Activated T-cell treated with anti-CD3 and anti-CD28 coated beads, Interleukin-2, amount 50 U/mL, for 24 hours (primary cell): ENCODE measurements at places on chromosomes 11 and 22.
A peak's percentile ranks its signal among the peaks of the same experiment; 100 is the strongest.

DNA sequence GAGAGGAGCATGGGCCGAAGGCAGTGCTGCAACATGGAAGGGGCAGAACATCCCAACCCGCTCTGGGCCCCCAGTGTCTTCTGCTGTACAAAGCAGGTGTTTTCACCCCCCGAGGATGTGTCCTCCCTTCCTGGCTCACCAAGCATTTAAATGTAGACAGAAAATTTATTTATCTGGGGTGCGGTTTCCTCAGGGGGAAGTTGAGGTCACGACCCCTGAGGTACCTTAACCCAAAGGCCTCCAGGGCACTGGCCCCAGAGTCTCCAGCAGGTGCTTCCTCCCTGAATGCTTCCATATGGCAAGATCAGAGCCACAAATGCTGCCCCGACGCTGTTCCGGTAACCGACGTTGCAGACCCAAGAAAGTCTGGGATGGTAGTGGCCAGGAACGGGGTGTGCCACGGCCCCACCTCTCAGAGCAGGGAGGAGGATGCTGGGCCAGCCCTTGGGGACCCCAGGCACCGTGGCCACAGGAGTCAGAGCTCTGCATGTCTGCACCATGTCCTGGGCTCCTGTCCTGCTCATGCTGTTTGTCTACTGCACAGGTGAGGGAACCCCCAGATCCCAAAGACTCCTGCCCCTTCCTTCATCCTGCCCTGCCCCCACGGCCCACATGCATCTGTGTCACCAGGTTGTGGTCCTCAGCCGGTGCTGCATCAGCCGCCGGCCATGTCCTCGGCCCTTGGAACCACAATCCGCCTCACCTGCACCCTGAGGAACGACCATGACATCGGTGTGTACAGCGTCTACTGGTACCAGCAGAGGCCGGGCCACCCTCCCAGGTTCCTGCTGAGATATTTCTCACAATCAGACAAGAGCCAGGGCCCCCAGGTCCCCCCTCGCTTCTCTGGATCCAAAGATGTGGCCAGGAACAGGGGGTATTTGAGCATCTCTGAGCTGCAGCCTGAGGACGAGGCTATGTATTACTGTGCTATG is at the start of gene VPREB1:
TSS of gene VPREB1 (plus strand) at position 471 of the 935 bp plus-strand sequence. CDS start at position 499, 28 bp downstream.
- no peak for DNase-seq

DNA sequence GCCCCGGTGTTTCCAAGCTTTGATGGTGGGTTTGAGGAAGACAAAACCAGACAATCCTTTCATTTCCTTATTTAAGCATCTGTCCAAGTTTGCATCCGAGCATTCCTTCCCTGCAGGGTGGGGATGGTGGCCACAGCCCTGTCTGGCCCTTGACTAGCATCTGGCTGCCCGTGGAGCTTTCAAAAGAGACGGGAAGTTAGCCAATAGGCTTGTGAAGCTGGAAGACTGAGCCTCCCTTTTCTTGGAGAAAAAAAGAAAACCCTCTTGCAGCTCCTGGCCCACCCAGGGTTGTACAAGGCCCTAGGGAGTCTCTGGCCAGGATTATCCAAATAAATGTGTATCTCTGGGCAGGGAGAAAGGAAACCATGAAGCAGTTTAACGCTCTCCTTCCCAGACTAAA is 60.6 kb downstream of the MICAL2 start:
- DNase-seq = peak; percentile 15

DNA sequence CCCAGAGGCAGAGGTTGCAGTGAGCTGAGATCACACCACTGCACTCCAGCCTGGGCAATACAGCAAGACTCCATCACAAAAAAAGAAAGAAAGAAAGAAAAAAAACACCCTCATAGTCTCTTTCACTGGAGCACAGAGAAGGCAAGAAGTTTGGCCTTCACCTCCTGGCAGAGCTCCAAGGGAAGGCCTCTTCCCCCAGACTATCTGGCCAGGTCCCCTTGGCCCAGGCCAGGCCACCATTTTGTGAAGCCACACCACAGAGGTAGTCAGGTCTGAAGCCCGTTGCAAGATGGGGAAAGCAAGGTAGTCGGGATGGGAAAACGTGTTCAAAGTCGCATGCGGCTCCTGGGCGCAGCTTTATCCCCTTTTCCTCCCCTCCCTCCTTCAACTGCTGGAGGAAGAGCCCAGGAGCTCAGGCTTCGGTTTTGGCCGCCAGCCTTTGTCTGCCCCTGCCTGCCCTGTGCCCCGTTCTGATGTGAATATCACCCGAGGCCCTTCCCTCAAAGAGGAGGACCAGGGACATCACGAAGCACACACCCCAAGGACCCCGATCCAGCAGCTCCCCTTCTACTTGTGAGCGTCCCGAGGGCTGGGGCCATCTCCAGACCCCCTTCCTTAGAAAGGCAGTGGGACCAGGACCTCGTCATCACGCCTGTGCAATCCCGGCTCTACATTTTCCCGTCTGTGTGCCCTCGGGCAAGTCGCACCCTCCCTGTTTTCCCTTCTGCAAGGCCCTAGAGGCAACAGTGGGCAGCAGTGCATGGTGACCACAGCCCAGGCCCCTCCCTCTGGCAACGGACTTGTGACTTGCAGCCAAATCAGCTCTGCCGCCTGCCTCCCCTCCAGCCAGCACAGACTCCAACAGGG is 17.7 kb downstream of the CABP7 start:
- no peak for DNase-seq

DNA sequence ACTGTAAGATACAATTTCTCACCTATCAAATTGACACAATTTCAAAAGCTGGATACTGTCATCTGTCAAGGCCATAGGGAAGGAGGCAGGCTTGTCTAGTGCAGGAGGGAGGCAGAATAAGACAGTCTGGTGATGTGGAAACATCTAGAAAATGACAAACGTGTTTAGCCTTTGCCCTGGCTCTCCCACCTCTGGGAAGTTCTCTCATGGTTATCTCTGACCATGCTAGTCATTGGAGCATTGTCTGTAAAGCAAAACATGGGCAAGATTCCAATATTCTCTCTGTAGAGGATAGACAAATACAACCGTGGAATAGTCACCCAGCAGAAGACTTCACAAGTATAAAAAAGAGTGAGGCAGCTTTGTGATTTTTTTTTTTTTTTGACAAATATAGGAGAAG is 9.1 kb upstream of the SERHL2 start:
- no peak for DNase-seq

DNA sequence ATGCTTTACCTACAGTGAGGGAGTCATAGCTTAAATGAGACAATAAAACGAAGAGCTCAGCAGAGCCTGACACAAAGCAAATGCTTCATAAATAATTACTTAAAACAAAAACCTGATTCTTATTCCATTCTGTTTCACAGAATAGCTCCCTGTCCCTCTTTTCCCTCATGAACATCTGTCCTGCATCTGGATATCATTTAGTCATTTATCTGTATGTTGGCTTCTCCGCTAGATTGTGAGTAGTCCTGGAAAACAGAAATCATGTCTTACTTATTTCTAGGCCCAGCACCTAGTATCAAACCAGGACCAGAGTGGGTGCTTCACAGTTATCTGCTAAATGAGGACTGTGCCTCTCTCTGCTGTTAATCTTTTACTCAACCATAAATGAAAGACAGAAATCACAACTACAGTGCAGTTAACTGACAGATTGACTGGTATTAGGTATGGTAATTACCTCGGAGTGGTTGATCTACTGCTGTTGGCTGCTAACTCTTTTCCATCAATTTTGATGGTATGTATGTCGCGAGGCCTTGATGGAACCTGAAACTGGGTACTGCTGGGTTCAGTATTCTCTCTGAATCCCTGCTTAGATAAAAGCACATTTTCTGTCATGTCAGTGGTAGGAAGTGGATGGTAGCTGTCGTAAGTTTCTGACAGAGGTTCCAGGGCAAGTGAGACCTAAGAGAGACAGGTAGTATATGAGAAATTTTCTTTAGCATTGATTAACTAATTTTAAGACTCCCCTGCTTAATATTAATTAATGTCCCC is 31.5 kb downstream of the C2CD3 start:
- DNase-seq = no peak

DNA sequence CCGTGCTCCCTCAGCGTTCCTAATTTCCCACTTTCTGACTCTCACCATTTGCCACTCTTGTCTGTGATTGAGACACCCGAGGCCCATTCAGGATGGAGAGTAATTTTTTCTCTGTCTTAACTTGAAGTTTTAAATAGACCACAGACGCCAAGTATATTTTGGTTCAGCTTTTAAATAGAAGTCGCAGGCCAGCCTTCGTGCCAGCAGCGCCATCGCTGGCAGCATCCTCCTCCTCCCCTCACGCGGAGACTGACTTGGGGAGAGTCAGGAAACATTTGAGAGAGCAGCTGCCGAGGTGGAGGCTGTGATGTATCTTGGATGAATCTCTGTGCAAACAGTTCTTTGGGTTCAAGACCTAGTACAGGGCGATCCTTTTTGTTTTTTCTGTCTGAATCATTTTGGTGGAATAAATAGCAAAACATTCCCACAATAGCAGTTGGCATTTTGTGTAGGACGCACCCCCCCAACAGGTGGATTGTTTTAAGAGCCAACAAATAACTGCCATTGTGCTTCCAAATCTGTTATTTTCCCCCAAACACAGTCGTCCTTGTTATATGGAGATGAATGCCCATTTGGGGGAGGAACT is 889 bp upstream of the DMC1 start:
- DNase-seq = no peak

DNA sequence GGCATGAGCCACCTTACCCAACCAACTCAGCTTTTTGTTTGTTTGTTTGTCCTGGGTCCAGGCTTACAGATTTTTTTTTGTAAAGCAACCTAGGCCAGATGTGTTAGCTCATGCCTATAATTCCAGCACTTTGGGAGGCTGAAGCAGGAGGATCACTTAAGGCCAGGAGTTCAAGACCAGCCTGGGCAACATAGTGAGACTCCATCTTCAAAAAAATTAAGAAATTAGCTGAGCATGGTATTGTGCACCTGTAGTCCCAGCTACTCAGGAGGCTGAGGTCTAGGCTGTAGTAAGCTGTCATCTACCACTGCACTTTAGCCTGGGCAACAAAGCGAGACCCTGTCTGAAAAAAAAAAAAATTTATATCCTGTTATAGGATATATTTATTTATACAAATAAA is 28.7 kb upstream of the GRK2 start:
- DNase-seq = no peak
